NCI-H446 (cell line): ENCODE measurements at places on chromosomes 7 and 10.

- peak; percentile 48 for DNase-seq
These were observed 743 bp upstream of the ZCCHC24 start for GRCh38 chr10:79445977-79446757.

DNA sequence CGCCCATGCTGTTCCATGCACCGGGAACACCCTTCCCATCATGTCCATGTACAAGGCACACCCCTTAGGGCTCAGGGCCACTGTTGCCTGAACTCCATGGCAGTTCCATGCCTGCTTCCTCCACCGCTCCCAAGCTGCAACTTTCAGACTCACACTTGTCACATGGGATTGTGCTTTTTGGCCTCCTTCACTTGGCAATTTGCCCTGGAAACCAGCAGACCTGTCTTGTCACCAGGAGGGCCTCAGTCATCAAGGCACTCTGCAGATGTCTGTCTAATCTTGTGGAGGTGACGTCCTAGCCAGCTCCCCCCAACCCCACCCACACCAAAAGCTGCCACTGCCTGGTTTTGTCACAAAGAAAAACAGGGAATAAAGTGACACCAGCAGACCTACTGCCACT, 47.5 kb downstream of the CARD11 start:
- no peak for DNase-seq

- DNase-seq, result no peak
These were observed 80.0 kb upstream of the NPVF start for GRCh38 chr7:25308246-25308645.

DNA sequence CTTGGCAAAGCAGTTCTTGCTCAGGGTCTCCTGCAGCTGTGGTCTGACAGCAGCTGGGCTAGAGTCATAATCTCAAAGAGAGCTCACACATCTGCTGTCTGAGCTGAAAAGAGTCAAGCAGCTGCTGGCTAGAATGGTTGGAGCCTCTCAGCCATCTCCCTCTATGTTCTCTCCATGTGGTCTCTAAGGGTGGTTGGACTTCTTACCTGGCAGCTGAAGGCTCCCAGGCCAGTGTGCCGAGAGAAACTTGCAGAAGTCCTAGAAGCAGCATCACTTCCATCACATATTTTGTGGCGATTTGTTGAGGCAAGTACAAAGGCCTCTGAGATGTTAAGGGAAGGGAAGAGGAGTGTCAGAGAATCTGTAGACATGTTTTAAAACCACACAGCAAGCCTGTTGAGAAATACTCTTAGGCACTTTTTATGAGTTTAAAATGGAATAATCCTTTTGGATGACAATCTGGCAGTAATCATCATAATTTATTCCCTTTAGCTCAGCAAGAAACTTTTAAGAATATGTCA, 93.2 kb downstream of the REEP3 start:
- no peak for DNase-seq
